Cerebellar nuclear complex (tissue), 1 donor: ENCODE measurements at places on chromosomes 13 and 19.

DNA sequence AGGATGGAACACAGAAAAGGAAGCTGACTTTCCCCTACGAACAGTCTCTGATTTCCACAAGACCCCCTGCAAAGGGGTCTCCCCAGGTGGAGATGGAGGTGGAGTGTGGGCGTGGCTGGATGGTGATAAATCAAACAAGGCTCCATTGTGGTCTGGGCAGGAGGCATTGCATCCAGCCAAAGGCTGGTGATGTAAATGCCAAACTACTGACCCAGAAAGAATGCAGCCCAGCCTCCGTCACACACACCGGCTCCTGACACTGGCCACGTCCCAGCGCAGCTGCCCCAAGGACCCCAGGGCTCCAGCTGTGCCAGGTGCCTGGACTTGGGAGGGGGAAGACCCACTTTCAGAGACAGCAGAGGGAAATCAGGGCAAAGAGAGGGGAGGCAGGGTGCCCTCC, 6.3 kb downstream of the SLC7A1 start:
- no peak for DNase-seq

GRCh38 chr19:45424191-45425058, 708 bp upstream of the ERCC1 start:
- DNase-seq = no peak

- no peak for DNase-seq
These were observed 170.4 kb downstream of the LIG4 start for GRCh38 chr13:108044954-108045353.

GRCh38 chr19:7845390-7846154, 15.6 kb downstream of the EVI5L start:
- no peak for DNase-seq

GRCh38 chr19:6249296-6249695, 30.5 kb downstream of the MLLT1 start:
- no peak for DNase-seq

- no peak for DNase-seq
These were observed 78.5 kb upstream of the NBEA start for GRCh38 chr13:34863360-34864135.

DNA sequence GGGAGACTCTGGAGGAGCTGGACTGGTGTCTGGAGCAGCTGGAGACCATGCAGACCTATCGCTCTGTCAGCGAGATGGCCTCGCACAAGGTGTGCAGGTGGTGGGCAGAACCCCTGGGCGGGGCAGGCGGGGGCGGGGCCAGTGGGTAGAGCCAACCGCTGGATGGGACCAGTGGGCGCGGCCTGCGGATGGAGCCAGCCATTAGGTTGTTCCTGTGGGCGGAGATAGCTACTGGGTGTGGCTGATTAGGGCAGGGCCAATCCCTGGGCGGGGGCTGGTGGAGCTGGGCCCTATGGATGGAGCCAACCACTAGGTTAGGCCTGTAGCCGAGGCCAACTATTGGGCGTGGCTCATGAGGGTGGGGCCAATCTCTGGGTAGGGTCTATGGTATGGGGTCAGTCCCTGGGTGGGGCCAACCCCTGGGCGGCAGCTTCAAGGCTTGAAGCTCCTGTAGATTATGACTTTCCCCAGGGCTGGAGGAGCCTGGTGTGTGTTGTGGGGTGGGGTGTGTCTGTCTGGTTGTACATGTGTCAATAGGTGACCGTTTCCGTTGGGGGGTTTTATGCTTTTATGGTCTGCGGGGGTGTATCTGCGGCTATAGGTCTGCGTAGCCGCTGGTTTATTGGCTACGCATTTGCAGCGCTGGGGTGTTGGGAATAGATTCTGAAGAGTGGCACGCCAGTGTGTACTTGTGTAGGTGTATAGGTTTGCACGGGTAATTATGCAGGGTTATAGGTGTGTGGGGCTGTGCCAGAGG, 30.7 kb downstream of the PDE4A start:
- no peak for DNase-seq

DNA sequence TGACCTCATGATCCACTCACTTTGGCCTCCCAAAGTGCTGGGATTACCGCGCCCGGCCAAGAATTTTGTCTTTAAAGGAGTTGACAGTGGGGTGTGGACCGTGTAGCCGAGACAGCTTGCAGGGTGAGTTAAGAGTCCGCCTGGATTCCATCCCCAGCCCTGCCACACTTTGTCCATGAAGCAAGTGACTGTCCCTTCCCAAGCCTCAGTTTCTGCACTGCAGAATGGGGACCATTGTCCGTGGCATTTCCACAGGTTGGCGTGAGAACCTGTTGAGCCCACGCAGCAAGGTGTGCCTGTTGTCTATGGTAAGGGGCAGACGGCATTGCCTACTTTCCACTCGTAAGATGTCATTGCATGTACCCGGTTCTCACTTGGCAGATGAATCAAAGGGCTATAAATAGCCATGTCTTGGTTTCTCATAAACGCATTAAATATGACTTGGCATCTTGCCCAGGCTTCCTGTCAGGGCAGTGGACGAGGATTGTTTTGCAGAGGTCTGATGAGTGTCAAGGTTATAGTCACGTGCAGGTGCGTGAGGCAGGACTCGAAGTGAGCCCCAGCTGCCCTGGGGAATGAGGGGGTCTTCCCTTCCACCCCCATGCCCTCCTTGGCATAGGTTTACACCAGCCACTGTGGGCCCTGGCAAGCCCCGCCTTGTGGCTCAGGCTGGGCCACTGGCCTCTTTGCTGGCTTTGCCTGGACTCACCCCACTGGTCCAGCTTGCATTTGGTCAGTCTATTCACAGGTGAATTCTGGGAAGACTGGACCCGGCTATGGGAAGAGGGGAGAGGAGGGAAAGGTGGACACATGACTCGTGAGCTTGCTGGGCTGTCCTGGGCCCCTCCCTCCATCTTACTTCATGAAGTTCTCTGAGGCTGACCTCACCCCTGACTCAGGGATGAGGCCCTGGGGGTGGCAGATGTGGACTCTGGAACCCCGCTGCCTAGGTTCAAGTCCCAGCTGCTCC, 14.6 kb downstream of the FAM187B start:
- no peak for DNase-seq

DNA sequence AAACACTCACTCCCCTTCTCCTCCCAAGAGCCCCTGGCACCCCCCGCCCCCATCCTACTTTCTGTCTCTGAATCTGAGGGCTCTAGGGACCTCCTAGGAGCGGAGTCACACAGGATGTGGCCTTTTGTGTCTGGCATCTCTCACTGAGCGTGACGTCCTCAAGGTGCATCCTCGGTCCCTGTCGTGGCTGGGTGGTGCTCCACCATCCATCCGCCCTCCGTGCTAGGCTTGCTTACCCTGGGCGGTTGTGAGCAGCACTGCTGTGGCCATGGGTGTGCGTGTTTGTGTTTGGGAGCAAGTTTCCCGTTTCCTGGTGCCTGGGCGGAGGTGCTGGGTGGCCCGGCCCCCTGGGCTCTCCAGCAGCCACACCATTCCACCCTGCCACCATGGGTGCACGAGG, 12.2 kb downstream of the PLEKHJ1 start:
- no peak for DNase-seq

DNA sequence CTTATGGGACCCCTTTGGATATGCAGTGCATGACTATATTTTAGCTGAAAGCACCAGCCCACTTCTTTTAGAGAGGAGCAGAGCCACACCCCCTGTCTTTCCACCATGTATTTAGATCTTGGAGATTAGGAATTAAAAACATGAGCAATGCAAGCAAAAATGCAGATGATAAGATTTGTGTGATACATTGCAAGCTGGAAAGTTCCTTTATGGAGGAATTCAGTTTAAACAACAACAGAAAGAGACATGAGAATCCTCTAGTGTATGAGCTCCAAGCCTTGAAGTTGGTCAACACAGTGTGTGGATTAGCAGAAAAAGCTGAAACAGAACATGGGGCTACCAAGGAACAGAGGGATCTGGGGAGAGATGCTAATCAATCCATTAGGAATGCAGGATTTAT, 529.8 kb upstream of the NBEA start:
- DNase-seq = no peak

GRCh38 chr13:64305246-64305645, 2889.6 kb upstream of the PCDH20 start:
- no peak for DNase-seq

DNA sequence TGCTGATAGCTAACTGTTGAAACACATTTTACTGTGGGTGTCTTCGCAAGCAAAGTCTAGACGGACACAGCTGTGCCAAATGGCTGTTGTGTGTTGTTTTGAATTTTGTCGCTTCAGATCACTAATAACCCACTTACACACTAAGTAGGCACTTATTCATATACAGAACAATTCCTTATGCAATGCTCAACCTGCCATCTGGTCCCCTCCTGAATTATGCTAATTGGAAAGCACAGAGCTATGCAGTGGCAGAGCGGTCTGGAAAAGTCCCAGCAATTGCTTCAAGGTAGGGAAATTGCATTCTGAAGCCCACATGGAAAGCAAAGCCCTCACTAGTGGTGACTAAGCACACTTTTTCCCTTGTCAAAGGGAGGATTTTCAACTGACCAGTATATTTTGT, 69.9 kb downstream of the C13orf42 start:
- DNase-seq = peak; percentile 36

DNA sequence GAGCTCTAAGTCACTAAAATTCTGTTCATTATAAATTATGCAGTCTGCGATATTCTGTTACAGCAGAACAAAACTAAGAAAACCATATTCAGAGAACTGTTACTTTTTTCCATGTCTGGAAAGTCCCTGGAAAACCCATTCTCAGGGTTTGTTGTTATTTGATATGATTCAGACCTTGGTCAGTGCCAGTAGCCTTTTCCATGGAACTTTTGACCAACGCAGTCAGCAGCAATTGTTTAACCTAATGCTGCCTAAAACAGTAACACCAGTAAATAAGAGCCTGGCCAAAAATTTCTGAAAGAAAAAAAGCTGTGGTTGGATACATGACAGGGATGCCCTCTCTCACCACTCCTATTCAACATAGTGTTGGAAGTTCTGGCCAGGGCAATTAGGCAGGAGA, 402.7 kb downstream of the TBC1D4 start:
- DNase-seq = no peak

GRCh38 chr13:111911121-111911720, 155.7 kb upstream of the SOX1 start:
- DNase-seq = no peak

GRCh38 chr13:114130131-114130836, 2.1 kb downstream of the RASA3 start:
- DNase-seq = no peak

DNA sequence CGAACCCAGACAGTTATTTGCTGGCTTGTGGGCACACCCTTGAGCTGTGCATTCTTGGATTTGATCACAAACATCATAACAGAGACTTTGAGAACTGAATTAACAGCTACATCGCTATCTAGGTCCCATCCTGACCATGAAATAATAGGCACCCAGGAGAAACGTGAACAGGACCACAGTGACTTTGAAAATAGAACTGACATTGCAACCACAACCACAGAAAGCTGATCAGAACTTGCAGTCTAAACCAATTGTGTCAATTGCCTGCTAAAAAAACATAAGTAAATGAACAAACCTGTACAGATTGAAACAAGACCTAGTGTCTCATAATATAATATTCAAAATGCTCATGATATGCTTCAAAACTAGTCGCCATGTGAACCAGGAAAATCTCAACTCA, 18.3 kb upstream of the KATNAL1 start:
- no peak for DNase-seq

GRCh38 chr19:13098277-13099072, 4.2 kb downstream of the LYL1 start:
- DNase-seq = no peak

GRCh38 chr19:752652-753517, 2.0 kb downstream of the MISP start:
- DNase-seq = no peak

- no peak for DNase-seq
These were observed 42.8 kb upstream of the NDUFS7 start for GRCh38 chr19:1340681-1341469.

GRCh38 chr19:39502640-39503417, 4.1 kb downstream of the DLL3 start:
- DNase-seq = no peak

- DNase-seq = no peak
These were observed 6.0 kb upstream of the CATSPERG start for GRCh38 chr19:38329651-38330050.

GRCh38 chr19:35513628-35514281, at the start of gene DMKN:
DMKN (minus strand) TSS chr19:35513649; CDS start chr19:35513475, 174 bp downstream.
- DNase-seq = no peak

- DNase-seq = no peak
These were observed 10.6 kb upstream of the FFAR2 start for GRCh38 chr19:35437406-35437951.

GRCh38 chr19:55068950-55069864, 6.3 kb upstream of the RDH13 start:
- DNase-seq = no peak

GRCh38 chr13:45278096-45278645, 62.8 kb downstream of the TPT1 start:
- DNase-seq = no peak

- DNase-seq = no peak
These were observed 11.4 kb upstream of the USP12 start for GRCh38 chr13:27182844-27183497.

DNA sequence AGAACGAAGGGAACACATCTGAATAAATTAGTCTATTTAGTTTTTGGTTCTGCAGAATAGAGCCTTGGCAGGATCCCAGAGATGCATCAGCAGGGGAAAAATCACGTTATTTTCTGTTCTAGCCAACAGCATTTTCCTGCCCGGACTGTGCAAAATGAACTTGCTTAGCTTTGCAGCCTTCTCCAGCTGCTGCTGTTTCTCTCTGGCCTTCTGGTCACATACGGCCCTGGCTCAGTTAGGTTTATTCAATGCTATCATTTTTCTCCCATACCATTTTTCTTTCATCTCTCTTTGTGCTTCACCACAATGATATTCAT, 110.4 kb upstream of the KL start:
- DNase-seq = no peak

DNA sequence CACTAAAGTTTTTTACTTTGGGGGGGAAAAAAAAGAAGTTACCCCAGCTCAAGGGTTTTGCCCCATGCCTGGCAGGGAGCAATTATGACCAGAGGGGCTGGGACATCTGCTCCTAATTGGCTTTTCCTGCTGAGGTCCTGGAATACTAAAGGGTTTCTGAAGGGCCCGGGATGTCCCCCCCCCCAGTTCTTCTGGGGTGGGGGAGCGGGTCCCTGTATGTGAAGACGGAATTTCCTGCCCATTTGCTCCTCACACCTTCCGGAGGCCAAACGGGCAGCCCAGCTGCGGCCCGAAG, 1.1 kb upstream of the DLL3 start:
- DNase-seq = no peak

GRCh38 chr13:102914339-102914930, 68.6 kb downstream of the ERCC5 start:
- DNase-seq = no peak

GRCh38 chr19:4555657-4556561, 3.6 kb downstream of the SEMA6B start:
- DNase-seq = no peak

- DNase-seq = no peak
These were observed 21.6 kb downstream of the LSM14A start for GRCh38 chr19:34193876-34194275.
